ENCODE measurements at places on chromosomes 11 and 22.

DNA sequence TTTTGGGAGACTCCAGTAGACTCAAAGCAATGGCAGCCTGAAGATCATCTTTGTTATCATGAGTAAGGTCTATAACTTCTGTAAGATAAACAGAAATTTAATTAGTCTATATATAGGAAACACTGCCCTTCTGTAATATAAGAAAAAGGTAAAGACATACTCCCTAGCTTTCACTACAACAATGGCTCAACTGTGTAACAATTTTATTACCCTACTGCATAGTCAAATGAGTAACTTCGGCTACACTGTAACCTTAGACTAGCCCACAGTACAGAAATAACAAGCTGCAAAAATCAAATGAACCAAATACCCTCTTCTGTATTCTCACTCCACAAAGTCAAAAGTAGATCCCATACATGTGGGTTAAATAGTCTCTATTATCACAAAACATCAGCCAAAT is 33.7 kb downstream of the USP28 start:
- DNase-seq, result no peak

GRCh38 chr11:697811-698311 is 2.2 kb downstream of the TMEM80 start:
- no peak for DNase-seq

DNA sequence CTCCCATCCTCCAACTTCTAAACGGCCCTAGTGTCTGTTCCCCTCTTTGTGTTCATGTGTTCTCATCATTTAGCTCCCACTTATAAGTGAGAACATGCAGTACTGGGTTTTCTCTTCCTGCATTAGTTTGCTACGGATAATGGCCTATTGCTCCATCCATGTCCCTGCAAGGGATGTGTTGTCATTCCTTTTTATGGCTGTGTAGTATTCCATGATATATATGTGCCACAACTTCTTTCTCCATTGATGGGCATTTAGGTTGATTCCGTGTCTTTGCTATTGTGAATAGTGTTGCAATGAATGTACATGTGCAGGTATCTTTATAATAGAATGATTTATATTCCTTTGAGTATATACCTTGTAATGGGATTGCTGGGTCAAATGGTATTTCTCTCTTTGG is 5.6 kb upstream of the SMIM38 start:
- no peak for DNase-seq

DNA sequence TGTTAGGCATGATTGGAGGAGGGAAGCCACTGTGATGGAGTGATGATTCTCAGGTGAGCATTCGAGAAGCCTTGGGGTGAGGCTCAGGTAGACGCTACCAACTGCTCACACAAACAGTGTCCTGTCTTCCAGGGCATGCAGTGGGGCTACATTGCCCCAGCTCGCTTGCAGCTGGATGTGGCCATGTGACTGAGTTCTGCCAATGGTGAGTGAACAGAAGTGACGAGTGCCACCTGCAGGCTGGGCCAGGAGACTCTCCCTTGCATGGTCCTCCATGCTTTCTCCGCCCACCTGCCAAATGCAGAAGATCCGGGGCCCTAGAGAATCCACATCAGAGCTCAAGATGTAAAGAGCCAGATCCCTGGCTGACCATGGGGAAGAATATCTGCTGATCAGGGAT is 195.9 kb downstream of the BCR start:
- peak; percentile 74 for DNase-seq

- no peak for DNase-seq
These were observed 122.7 kb downstream of the GRIA4 start for GRCh38 chr11:105732611-105733010.

DNA sequence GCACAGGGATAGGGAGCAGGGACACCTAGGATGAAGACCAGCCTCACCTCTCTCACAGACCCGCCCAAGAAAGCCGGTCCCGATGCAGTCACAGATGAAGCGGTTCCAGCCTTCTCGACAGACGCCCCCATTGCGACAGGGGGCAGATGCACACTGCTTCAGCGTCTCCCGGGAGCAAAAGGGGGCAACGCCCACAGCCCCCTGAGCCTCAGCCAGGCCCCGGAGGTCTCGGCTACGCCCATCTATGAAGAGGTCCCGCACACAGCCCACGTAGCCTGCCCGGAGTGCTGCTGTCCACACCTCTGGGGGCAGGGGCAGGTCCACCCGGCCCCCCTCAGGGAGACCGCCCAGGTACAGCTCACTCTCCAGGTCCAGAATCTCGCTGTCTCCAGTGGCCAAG is 62.3 kb downstream of the NRXN2 start:
- DNase-seq, result no peak

- DNase-seq, result no peak
These were observed at the start of gene GUCD1 for GRCh38 chr22:24554313-24555164. GUCD1 (minus strand) TSS chr22:24555138; CDS start chr22:24554991, 147 bp downstream.
